ENCODE measurements at places on chromosomes 1 and 21.
A peak's percentile ranks its signal among the peaks of the same experiment; 100 is the strongest.

DNA sequence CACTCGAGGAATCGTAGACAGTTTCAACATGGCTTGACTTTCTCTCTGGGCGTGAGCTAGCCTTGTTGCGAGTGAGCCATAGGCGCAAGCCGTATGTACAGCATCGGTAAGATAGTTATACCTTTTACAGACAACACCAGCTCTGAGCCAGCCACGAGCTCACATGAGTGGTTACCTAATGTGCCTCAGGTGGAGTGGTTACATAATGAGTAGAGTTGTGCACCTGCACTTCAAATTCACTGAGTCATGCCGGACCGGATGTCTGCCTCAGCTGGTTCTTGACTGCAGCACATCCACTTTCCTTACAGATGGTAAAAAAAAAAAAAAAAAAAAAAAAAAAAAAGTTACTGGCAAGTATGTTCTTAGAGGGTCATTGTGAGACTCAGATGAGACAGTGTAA, 360.4 kb upstream of the NR5A2 start:
- no peak for DNase-seq

- DNase-seq: no peak
These were observed 22.9 kb downstream of the ANGPTL7 start for GRCh38 chr1:11211925-11212587.

GRCh38 chr1:197786280-197786679, 11.0 kb upstream of the DENND1B start:
- no peak for DNase-seq

DNA sequence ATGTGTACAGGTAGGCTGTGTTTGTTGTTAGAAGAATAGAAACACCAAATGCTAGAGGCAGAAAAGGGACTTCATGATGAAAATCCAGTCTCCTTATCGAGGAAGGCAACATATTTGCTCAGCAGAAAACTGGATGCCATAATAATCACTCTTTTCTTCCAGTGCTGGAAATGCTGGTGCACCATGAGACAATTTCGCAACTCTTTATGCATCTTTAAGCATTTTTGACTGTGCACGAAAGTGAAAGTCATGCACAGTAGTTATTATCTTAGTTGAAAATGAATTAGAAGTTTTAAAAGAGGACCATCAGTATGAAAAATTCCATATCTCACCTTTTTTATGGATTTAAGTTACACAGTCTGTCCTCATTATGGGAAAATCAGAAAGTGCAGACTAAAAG, 29.1 kb downstream of the SMYD2 start:
- DNase-seq: no peak

DNA sequence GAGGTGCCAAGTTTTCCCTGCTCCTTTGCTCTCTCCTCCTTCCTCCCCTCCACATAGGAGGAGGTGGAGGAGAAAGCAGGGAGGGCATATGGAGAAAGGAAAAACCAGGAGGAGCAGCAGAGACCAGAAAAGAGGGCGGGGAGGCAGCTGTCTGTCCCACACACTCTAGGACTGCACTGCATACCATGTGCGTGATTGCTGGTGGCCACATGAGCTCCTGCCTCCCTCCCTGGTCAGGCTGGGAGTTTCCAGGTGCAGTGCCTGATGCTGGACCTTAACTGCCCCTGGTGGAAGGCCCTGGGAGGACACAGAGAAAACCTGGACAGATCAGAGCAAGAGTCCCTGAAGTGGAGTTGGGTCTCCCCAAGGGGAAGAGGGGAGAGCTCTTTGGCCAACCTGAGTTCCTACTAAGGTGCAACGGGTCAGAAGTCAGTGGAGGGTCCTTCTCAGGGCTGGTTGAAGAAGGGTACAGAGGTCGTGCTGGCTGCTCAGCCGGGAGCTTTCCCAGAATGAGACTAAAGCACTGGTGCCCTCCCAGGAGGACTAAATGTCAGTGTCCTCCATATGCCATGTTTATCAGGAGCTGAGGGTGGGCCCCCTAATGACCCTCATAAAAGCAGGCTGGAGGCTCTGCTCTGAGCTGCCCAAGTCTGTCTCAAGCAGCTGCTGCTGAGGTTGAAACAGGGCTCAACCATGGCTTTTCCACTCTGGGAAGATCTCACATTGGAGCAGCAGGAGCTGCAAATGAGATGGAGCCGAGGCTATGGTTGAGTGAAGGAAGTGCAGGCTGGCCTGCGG, 3.5 kb upstream of the LGR6 start:
- DNase-seq: no peak

DNA sequence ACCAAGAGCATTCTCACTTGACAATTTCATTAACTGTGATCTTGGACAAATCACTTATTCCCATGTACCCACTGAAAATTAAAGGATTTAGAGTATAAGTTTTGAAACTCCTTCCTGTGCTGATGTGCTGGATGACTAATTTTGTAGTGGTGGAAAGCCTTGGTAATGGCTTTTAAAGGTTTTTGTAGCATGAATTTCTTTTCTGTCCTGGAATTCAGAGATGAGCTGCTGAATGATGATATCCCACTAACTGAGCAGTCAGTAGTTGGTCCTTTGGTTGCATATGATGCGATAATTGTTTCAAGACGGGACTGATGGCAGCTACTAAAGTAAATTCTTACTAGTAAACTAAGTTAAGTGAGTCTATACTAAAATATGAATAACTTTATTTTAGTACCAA, 5.2 kb downstream of the RPL5 start:
- no peak for DNase-seq

GRCh38 chr1:17873007-17873675, 118.0 kb downstream of the ACTL8 start:
- DNase-seq: no peak

- no peak for DNase-seq
These were observed 80.2 kb upstream of the GREM2 start for GRCh38 chr1:240691909-240692705.

DNA sequence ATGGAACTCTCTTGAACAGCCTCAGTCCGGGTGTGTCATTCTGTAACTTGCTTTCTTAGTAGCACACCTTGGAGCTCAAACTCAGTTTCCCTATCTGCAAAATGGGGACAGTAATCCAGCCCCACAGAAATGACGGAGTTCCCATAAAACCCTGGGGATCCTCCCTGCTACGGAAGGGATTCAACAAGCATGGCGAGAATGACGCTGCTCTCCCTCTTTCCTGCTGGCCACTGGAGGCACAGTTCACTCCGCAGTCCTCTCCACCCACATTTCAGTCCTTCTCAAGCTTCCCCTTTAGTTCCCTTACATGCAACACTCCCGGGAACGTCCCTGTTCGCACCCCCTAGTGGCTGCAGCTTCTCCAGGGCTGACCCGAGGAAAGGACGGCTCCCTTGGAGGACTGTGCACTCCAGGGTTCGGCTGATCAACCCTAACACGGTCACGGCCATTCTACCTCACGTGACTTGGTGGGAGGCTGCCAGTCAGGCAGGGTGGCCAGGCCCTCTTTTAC, 20.6 kb downstream of the RUNX3 start:
- DNase-seq: no peak

- no peak for DNase-seq
These were observed 5.4 kb downstream of the VPS45 start for GRCh38 chr1:150072959-150073358.

DNA sequence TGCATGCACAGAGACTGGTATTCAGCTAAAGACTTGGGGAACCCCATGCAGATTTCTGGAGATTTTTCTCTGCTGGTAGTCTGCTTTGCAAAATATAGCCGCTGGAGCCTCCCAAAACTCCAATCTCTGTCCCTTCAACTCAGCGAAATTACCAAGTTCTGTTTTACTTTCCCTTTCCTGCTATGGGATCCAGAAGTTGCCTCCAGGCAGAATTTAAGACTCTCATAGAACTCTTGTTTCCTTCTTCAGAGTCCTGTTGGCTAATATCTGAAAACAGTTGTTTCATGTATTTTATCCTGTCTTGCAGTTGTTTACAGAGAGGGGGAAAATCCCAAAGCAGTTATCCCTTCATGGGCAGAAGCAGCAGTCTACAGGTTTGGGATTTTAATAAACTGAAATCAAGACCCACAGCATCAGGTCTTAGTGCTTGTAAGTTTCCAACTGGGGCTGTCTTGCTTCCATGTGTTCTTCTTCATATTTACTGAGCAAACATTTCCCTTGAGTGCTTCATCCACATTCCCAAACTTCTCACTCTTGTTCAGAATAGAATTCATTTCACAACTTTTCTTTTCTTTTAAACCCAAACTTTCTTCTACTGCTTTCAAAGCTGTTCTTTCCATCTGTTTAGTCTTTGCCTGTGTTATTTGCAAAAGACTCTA, 221.3 kb upstream of the DMRTA2 start:
- DNase-seq: no peak

GRCh38 chr1:173257805-173258204, 50.7 kb upstream of the TNFSF4 start:
- no peak for DNase-seq

DNA sequence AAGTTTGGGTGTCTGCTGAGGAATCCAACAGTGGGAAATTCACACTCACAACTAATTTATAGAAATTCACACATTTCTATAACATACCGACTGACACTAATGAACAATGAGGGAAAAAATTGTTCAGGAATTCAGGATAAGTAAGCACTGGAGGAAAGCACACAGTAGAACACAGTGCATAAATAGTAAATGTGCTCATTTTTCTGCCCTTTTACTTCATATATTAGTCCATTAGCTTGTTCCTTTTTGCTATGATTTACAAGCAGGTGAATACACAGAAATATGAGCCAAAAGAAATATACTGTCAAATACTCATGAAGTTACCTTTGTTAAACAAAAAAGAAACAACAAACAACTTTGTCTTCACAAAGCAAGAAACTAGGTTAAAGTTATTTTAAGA, 11.3 kb downstream of the NRIP1 start:
- DNase-seq: no peak

DNA sequence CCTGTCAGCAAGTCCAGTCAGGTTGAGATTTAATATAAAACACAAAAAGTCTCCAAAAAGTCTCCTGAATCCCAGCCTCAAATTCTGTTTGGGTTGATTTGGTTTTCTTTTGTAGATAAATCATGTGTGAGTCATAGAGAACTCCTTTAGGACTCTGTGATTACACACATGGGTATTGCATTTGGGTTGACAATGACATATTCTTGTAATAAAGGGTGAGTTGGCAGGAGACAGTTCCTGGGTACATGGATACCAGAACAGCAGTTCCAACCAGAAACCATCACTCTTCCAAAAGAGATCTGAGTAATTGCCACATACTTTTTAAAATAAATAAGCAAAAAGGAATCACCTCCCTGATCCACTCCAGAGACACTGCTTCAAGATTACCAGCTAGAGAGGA, 8.9 kb downstream of the CR2 start:
- DNase-seq: no peak

DNA sequence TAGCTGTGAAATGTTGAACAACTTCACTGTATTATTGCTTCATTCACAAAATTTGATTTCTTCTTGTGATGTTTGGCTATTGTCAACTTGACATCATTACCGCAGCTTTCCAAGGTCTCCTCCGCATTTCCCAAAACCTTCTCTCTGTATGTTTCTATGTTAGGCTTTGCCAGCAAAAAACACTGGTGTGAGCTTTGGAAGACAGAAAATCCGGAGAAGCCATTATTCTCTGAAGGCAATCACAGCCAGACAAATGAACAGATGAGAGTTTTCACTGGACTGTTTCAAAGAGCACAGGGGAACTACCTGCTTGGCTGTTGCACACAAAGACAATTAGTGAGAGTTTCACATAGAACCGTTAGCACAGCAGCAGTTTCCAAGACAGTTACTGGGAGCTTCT, 609.6 kb downstream of the BRINP3 start:
- no peak for DNase-seq

- DNase-seq: no peak
These were observed 32.6 kb downstream of the CTBS start for GRCh38 chr1:84541679-84542078.

- DNase-seq: peak; percentile 4
These were observed 28.7 kb downstream of the COL6A2 start for GRCh38 chr21:46126309-46127238.

DNA sequence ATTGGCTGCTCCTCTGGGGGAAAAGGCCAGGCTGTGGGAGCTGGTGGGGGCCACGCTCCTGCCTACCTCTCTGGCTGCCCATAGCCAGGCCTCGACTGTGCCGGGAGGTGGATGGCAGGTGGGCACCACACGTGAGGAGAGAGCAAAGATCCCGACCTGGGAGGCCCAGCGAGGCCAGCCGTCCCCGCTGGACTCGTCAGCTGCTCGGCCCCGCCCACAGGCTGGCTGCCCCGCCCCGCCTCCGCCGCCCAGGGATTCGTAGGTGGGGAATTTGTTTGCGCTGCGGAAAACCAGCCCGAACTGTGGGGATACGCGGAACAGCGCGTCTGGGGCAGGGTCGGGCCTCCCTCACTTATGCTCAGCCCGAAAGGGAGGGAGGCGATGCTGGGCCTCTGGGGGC, 31.7 kb downstream of the TP73 start:
- DNase-seq: no peak

- DNase-seq: no peak
These were observed 484.6 kb upstream of the PLXNA2 start for GRCh38 chr1:208728815-208729214.

DNA sequence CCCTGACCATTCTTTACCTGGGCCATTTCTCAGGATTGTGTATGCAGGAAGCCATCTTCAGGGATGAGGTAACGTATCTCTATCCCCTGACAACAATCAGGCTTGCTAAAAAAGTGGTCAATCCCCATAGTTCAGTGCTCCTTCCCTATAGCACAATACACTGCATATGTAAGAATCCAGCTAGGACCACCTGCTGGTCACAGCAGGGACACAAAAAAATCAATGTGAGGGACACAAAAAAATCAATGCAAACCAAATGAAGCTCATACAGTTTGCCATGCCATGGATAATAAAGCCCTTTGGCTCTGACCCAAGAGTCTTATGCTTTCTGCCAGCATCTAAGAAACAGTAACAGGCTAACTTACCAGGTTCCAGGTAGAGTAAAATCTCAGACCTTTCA, 16.3 kb downstream of the ACBD6 start:
- no peak for DNase-seq

- DNase-seq: no peak
These were observed 22.1 kb downstream of the EDARADD start for GRCh38 chr1:236416165-236416564.

DNA sequence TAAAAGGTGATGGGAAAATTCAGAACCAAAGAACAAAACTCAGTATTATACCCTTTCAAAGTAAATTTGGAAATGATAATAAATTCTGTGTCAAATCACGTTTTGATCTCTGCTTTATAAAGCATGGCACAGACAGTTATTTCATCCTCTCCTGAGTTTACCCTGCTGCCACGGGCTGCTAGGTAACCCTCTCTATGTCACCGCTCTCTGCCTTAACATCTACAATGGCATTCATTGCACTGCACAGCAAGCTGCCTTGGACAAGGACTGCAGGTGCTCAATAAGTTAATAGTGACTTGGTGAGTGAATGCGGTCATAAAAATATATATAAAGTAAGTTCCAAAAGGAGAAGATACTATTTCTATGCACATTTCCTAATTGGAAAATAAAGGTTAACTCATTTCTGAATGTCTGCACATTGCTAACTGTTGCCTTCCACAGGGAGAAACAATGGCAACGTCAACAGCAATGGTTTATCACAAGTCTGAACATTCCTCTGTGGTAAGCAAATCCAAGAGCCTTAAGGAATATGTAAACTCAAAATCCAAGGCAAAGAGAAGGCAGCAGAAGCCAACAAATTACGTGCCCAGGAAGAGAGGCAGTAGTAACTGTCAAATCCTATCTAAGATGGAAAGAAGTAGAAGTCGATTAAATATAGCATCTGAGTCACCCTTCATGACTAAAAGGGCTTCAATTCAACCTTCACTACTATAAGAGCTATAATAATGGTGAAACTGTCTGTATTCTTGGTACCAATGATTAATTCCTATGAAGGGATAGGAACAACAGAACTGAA, 19.4 kb downstream of the FYB2 start:
- DNase-seq: no peak

GRCh38 chr1:56079391-56079790, 500.0 kb downstream of the PLPP3 start:
- no peak for DNase-seq

GRCh38 chr1:25623731-25624130, 7.1 kb downstream of the MAN1C1 start:
- DNase-seq: no peak

All from T-helper 17 cell (primary cell).